ENCODE measurements at places on chromosomes 16 and 17.
A peak's percentile ranks its signal among the peaks of the same experiment; 100 is the strongest.

GRCh38 chr17:12398441-12399051 is 267.1 kb upstream of the MYOCD start:
- DNase-seq = no peak

GRCh38 chr17:30396612-30397011 is 17.9 kb downstream of the CPD start:
- DNase-seq = no peak

GRCh38 chr16:10598157-10598556 is 17.8 kb upstream of the EMP2 start:
- DNase-seq = no peak

DNA sequence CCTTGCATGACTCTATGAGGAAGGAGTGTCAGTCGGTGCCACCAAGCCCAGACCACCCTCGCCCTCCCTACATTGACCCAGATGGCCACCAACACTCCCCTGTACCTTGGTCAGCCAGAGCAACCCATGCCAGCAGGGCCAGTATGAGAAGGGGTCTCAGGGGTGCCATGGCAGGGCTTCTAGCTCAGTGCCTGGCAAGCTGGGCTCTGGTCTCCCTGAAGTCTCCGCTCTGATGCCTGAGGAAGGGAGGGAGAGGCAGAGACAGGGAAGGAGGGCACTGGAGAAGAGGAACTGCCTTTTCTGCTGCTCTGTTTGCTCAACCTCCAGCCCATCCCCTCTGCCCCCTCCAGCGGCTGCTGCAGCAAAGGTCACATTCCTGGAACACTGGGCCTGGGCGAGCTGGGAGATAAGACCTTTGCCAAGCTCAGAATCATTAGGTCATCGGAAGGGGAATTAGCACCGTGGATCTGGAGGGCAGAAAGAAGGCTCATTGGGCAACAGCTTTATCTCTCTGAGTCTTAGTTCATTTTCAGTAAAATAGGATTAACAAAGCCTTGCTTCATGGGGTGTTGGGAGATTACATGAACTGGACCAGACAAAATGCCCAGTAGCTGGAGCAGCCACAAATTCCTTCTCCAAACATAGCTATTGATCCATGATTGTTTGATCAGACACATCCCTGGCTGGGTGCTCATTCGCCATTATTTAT is at the start of gene VTN:
TSS of gene VTN (minus strand) at position 273 of the 709 bp plus-strand sequence. CDS start at position 169, 104 bp downstream.
- DNase-seq = peak; percentile 94

DNA sequence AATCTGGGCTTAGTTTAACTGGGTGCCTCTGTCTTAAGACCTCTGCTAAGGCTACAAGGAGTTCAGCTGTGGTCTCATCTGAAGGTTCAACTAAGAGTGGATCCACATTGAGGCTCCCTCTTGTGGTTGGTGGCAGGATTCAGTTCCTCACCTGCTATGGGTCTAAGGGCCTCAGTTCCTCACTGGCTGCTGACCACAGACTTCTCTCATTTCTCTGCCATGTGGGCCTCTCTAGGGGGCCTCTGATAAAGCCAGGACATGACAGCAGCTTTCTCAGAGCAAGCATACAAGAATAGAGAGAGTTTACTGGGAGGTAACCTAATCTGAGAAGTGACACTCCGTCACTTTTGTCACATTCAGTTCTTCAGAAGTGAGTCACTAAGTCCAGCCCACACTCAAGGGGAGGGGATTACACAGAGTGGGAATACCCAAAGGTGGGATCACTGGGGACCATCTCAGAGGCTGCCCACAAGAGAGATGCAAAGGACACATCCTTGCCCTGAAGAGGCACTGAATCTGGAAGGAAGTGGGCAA is 19.2 kb upstream of the ABAT start:
- peak; percentile 52 for DNase-seq

- no peak for DNase-seq
Measured at GRCh38 chr16:83110269-83110668, 483.5 kb downstream of the CDH13 start.

DNA sequence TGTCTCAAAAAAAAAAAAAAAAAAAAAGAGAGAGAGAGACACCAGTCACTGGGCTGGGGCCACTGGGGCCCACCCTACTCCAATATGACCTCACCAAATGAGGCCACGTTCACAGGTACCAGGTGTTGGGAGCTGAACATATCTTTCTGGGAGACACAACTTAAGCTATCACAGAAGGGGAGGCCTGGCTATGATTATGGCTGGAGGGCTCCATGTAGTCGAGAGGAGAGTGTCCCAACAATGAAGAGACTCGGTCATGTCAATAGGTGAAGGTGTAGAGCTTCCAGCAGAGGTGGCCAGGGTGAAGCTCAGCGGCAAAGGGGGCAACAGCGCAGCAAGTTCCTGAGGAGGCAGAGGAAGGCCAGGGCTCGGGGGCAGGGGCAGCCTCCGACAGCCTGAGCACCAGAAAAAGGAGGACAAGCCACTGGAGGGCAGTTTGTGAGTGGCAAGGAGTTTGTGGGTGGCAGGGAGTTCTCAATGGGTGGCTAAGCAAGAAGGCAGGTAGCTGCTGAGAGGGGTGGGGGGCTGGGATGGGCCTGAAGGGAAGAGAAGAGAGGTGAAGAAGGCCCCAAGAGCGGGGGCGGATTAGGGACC is 28.0 kb downstream of the ABCC3 start:
- no peak for DNase-seq

DNA sequence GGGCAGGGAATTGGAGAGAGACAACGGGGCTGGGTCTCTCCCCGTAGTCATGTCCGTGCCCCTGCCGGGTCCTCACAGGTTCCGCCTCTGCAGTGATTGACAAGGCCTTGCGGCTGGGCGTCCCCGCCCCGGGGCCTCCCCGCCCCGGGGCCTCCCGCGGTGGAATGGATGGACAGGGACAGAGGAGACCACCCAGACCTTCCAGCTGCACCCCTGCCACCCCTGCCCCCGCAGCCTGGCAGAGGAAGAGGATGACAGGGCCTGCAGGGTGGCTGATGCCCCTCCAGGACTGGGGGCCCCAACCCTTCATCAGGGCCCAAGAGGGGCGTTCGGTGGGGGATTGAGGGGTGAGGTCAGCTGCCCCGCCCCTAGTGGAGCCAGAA is 216.4 kb upstream of the CIBAR2 start:
- no peak for DNase-seq

Data from left lobe of liver (tissue), 2 donors.